ENCODE measurements at places on chromosomes 6 and 20.

GRCh38 chr6:3294921-3295871 is 36.4 kb downstream of the PSMG4 start:
- DNase-seq, result peak; percentile 32

- DNase-seq, result no peak
These were observed 101.1 kb upstream of the EMILIN3 start for GRCh38 chr20:41467690-41468089.

DNA sequence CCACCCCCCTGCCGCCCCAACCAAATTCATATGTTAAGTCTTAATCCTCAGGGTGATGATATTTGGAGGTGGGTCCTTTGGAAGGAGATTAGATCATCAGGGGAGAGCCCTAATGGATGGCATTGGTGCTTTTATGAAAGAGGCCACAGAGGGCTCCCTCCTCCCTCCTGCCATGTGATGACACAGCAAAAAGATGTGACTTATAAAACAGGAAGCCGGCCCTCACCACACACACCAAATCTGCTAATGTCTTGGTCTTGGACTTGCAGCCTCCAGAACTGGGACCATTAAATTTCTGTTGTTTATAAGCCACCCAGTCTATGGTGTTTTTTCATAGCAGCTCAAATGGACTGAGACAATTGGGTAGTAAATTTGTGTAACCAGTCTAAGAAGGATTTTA is 176.3 kb downstream of the ADGRG6 start:
- DNase-seq, result no peak

- DNase-seq, result no peak
These were observed 78.4 kb downstream of the ZFAND3 start for GRCh38 chr6:37897818-37898515.

DNA sequence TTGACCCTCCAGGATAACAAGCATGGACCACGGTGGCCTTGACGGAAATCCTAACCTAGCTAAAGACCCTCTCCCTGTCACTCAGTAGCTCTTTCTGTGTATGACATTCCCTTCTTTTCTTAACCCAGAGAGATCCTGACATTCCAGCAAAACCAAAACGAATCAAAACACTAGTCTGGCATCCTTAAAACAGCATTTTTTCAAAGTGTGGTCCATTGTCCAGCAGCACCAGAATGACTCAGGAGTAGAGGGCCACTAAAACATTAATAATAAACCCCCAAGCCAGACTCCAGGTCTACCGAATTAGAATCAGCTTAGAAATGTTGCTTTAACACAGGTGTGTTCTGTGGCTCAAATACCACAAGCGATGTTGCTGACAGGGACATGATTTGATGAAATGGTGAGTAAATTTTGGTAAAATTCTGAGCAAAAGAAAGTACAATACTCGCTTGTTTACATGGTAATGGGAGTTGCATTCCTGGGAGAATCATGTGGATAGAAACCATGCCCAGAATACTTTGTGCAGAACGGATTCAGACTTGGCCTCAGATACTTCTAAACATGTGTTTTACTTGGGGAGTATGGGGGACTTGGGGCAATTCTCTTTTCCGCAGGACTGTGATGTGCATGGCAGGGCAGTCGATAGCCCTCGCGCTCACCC is 174.2 kb upstream of the KCNG1 start:
- DNase-seq, result no peak

- no peak for DNase-seq
These were observed 237.1 kb downstream of the UST start for GRCh38 chr6:148983966-148984365.

- DNase-seq, result peak; percentile 85
These were observed 3.1 kb downstream of the MTCL3 start for GRCh38 chr6:127515794-127516661.

DNA sequence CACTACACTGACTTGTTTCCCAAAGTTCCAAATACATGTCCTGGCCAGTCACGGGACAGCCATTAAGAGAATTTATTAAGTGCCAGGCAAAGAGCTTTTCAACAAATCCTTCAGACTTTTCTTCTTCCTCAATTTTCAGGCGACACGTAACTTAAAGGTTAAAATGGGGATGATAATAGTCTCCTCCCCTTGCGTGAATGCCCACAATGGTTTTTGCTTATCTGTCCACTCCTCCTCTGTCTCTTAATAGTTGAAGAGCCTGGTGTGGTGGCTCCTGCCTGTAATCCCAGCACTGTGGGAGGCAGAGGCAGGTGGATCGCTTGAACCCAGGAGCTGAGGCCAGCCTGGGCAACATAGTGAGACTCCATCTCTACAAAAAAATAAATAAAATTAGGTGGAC is 11.4 kb upstream of the PARD6B start:
- DNase-seq, result no peak
